HT-29 (cell line): ENCODE measurements at places on chromosomes 1 and 21. TPM values are rescaled to one million over a fixed set of nuclear protein-coding genes. Genes with fewer than 3 reads are reported as not detected.

The SH2D1B gene
- total RNA-seq, result not detected in 2 replicates

- no peak for DNase-seq
Measured at GRCh38 chr21:24127651-24128050, 1479.6 kb downstream of the MRPL39 start.

GRCh38 chr1:232248276-232248820, 381.6 kb downstream of the SIPA1L2 start:
- DNase-seq, result no peak

The NR1I3 gene
- not detected in 2 replicates for total RNA-seq

The CCDC181 gene
- total RNA-seq, result 0.56 TPM in 1 of 2 replicates, not detected in the other

The AGT gene
- total RNA-seq, result 0.76 and 1.5 TPM in 2 replicates
